GM06990 (cell line): ENCODE measurements at places on chromosomes 4 and X.

DNA sequence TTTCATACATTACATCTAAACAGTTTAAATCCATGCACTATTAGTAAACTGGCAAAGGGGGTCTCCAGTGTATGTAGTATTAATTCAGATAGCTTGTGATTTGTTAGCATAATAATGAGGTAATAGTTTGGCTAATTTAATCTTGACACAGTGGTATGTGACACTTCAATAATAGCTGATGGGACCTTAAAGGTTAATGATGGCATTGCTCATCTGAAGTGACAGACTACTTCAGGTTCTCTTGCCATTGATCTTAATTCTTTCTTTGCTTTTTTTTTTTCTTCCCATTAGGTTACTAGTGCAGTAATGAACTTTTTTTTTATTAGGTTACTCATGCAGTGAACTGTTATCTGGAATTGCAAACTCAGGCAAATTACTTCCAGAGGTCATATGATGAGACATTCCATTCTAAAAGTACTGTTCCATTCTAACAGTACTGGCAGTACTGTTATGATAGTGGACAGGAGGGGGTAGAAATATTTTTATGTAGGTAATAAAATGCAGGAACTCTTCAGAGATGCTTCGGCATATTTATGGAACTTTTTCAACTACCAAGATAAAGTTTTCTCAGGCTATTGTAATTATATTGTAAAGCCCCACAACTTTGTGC, 911.3 kb upstream of the LCORL start:
- no peak for DNase-seq

GRCh38 chr4:16231570-16232245, 5.4 kb upstream of the TAPT1 start:
- no peak for DNase-seq

GRCh38 chr4:186832906-186833305, 109.2 kb upstream of the FAT1 start:
- no peak for DNase-seq

GRCh38 chr4:80062527-80062926, 10.5 kb downstream of the ANTXR2 start:
- DNase-seq = no peak

GRCh38 chr4:173223743-173224142, 55.1 kb downstream of the GALNT7 start:
- DNase-seq = no peak

GRCh38 chr4:61723492-61723891, 523.4 kb downstream of the ADGRL3 start:
- no peak for DNase-seq

DNA sequence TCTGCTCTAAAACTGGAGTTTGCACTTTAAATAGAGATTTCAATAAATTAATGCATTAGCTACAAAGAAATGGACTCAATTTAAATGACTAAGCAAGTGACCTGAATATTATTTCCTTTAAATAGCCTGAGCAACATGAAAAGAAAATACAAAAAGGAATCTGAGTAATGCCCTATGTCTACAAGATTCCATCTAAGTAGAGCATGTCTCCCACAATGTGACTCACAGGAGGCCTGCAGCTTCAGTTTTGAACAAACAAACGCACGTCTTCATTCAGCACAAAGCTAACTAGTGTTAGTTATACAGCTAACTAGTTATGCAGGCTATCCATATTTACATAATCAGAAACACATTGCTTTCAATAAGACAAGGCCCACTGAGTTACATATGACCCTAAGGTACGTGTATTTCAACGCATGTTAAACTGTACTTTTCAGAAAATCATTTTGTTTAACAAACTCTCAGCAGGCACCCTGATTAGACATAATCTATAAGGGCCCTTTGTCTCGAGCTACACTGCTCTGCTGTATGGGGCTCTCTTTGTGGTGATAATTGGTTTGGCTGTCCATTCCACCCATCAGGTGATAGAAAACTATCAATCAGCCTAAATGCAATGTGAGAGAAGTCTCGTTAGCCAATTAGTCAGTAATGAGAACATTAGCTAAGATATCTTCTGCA, 116.5 kb downstream of the MAML3 start:
- DNase-seq = no peak

DNA sequence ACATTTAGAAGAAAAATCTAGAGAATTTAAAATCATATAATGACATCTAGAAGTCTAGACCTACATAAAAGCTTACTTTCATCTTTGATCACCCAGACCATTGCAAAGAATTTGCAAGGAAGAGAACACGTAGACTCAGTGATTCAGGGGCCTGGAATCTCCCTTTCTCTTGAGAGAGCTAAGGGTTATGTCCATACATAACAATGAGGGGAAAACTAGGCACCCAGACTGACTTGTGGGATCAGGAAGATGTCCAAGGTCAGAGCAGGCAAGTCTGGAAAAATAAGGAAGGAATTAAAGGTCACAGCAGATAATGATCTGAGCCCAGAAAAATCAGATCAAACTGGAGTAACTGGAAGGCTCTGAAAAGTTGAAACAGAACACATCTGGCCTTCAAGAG, 198.4 kb upstream of the SFRP2 start:
- DNase-seq = no peak

DNA sequence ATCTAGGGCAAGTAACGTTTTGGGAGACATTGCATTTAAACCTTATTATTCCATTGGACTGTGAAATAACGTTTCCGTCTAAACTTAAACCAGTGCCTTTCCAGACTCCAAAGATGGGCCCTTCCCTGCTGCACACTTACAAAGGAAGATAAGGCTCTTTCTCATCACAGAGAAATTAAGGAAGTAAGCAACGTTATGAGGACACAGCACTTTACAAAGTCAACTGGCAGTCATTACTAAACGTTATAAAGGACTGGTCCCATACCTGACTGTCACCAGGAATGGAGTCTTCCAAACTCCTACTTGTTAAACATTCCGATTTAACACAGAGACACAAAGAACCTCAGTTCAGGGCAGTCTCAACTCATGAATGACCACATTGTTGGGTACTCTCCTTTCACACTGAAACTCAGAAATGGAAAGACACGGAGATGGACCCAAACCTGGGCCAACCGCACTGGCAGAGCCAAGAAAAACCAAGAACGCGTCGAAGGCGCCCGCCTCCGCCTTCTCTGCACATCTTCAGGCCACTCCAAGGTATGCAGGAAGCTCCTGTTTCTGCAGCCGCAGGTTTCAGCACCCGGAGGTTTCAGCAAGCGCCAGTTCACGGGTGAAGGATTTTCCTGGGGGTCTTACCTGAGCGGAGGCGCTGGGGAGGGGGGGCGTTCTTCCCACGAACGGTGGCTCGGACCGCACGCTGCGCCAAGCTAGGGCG, 670 bp downstream of the PAPSS1 start:
- DNase-seq = no peak

DNA sequence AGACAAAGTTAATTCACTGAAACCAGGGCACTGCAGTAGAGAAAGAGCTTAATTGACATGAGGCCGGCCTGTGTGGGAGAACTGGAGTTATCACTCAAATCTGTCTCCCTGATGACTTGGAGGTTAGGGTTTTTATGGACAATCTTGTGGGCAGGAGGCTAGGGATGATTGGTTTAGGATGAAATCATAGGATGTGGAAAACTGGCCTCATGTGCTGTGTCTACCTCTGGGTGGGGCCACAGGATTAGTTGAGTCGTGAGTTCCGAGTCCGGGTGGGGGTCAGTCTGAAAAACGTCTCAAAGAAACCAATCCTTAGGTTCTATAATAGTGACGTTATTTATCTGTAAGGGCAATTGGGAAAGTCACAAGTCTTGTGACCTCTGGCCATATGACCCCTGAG, 68.1 kb downstream of the UCHL1 start:
- DNase-seq = no peak

DNA sequence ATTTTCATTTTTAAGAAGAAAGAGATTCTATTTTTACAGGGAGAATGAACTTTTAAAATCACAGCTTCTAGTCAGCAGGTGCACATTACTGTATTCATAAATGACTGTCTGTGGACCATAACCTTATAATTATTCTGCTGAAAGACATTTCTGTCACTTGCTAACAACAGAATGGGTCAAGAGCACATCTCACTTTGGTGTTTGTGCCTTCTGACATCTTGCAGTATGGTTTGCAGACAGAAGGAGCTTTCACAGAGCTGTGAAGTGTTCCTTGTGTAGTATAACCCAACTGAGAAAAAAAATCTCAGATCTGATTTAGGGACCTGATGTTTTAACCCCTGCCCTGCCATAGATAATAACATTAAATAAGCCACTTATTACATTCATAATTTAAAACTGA, 131.4 kb upstream of the CTSO start:
- no peak for DNase-seq

DNA sequence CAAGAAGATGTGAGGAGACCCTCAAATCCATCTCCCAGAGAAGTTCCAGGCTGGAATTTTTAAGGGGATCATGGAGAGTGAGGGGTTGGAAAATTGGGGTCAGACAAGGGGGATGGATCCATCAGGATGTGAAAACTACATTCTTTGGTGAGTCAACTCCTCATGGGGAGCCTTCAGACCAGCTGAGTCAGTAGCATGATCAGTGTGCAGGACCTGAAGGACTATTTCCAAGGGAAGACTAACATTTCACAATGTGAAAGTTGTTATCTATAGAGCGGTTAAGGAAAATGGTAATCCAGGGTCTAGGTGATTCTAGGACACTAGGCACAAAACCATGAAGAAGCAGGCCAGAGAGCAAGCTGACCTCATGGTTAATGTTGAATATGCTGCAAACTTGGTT, 38.6 kb upstream of the CEP135 start:
- no peak for DNase-seq

DNA sequence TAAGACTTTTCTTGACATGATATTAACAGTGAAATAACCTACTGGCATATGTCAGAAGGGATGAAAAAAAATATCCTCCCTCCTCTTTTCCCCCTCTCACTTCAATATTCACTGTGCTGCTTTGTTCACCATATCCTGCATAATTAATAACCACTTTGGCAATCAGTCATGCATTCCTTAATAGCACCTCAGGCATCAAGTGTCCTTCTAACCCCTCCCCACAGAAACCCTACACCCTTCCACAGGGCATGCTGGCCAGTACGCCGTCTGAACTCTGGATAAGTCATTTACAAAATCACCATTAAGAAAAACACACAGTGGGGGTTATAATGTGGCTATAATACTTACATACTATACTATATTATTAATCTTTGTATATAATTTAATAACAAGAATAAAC, 165.9 kb downstream of the PDGFC start:
- DNase-seq = no peak

DNA sequence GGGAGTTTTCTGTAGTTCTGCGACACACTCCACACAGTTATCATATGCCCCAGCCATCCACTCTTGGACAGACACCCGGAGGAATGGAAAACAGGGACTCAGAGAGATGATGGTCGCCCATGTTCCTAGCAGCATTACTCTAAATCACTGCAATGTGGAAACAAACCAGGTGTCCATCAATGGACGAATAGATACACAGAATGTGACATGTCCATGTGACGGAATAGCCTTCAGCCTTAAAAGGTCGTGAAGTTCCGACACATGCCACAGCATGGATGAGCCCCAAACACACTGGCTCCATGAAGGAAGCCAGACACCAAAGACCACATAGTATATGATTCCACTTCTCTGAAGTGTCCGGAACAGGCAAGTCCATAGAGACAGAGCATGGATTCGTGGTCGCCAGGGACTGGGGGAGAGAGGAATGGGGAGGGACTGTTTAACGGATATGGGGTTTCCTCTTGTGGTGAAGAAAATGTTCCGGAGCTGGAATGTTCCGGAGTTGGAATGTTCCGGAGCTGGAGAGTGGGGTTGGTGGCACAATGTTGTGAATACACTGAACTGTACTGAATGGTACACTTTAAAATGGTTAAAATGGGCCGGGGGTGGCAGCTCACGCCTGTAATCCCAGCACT, 28.7 kb upstream of the AFAP1 start:
- no peak for DNase-seq

DNA sequence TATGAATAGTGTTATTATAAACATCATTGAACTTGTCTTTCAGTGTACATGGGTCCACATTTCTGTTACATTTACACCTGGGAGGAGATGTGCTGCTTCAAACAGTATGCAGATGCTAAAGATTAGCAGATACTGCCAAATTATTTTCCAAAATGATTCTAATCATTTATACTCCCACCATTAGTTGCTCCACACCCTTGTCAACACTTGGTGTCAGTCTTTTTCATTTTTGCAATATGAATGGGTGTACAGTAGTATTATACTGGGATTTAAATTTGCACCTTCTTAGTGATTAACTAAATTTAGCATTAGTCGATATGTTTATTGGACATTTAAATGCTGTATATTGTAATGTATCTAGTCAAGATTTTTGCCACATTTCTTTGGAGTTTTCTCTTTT, 131.6 kb upstream of the GRID2 start:
- no peak for DNase-seq

- DNase-seq = no peak
These were observed 7.2 kb downstream of the ZNF827 start for GRCh38 chr4:145931403-145931802.

DNA sequence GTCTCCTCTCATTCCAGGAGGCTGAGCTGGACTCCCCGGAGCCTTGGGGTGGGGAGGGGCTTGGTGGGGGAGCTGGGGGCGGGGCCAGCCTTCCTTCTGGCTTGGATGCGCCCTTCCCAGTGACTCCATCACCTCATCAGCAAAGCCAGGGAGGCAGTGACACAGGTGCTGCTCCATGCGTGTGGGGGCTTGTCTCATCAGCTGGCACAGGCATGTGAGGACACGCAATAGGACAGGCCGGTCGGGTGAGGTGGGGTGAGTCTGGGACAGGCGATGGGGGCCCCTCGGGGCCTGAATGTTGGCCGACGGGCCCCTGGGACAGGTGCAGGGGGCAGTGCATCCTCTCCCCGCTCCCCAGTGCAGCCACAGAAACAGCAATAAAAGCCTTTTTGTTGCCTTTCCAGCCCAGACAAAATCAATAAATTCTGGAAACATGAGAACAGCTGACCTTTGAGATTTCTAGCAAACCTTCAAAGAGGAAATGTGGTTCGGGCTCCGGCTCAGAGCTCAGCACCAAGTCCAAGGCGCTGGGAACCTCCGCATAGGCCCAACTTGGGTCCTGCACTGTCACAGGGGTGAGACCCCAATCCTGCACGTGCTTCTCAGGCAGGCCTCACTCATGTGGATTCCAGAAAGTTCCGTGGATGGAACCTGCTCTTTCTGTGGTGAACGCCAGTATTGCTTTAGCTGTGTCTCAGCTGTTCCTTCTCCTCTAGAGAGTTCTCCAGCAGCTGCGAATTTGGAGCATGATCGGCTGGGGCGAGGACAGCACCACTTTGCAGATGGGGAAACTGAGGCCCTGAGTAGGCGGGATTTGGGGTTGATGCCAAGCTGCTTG, 18.5 kb downstream of the ADRA2C start:
- DNase-seq = no peak

GRCh38 chr4:155338196-155338595, 38.6 kb downstream of the MAP9 start:
- no peak for DNase-seq

- DNase-seq = no peak
These were observed 390.6 kb downstream of the GPM6A start for GRCh38 chr4:175421506-175421905.
